ENCODE measurements at places on chromosomes 4 and X.
A peak's percentile ranks its signal among the peaks of the same experiment; 100 is the strongest.

GRCh38 chr4:146654687-146655520 lies 16.2 kb downstream of the POU4F2 start:
- DNase-seq = no peak
- H3K4me3 ChIP-seq = peak overlapping the region; percentile 66
- H3K4me1 ChIP-seq = no peaks in the 10 kb centered on the region
- no peak overlapping the region for H3K27ac ChIP-seq
- H3K36me3 ChIP-seq = no peaks in the 10 kb centered on the region

DNA sequence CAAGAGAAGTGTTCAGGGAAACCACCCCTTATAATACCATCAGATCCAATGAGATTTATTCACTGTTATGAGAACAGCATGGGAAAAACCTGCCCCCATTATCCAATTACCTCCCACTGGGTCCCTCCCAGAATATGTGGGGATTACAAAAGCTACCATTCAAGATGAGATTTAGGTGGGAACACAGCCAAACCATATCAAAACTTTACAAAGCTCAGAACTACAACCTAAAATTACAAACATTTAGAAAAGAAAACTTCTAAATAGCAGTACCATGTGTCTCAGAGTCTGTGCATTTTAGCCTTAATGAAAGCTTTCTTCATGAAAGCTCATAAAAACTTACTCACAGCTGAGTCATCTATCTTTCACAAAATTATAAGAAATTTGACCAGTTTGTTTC lies 1442.8 kb upstream of the PCDH7 start:
- DNase-seq = no peak
- no peak overlapping the region for H3K4me3 ChIP-seq
- H3K36me3 ChIP-seq = no peaks in the 10 kb centered on the region
- no peaks in the 10 kb centered on the region for H3K27me3 ChIP-seq
- no peaks in the 10 kb centered on the region for H3K4me1 ChIP-seq

GRCh38 chr4:112213091-112213490 lies 18.5 kb upstream of the AP1AR start:
- H3K36me3 ChIP-seq = no peaks in the 10 kb centered on the region
- DNase-seq = no peak
- H3K27me3 ChIP-seq = no peaks in the 10 kb centered on the region
- H3K4me1 ChIP-seq = no peaks in the 10 kb centered on the region
- H3K27ac ChIP-seq = no peak overlapping the region

- H3K27ac ChIP-seq = no peak overlapping the region
- no peaks in the 10 kb centered on the region for H3K36me3 ChIP-seq
- no peaks in the 10 kb centered on the region for H3K27me3 ChIP-seq
- H3K4me1 ChIP-seq = no peaks in the 10 kb centered on the region
- DNase-seq = no peak
- H3K4me3 ChIP-seq = no peak overlapping the region
Observed at GRCh38 chrX:24782011-24782410, 88.3 kb downstream of the POLA1 start.

All from ascending aorta (tissue), 2 donors.